Fibroblast of upper back skin (primary cell): ENCODE measurements at places on chromosomes 11 and 22.

GRCh38 chr11:12075822-12076821 lies 34.3 kb upstream of the MICAL2 start:
- peak; percentile 100 for DNase-seq

DNA sequence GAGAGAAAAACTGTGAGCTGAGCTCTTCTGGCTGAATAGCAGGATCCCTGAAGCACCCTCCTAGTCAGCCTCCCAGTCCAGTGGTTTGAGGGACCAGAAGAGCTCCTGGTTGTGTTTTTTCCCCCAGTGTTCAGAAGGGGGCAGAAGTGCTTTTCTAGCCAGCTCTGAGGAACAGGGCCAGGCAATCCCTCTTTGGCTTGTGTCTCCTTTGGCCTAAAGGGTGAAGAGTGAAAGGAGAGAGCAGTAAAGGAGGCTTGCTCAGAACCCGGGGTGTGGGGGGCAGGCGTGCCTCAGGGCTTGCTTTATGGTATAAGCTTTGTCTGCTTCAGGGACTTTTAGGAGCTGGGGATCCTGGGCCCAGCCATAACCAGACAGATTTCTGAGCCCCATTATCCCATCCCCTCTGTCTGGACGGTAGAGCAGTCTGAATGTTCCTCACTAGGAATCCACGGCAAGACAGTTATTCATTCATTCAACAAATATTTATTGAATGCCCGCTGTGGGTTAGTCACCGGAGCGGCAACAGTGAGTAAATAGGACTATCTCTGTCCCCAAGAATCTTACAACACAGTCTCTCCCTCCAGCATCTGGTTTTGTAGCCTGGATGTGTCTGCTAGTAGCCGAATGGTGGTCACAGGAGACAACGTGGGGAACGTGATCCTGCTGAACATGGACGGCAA lies 14.5 kb downstream of the ACP2 start:
- DNase-seq = peak; percentile 60

DNA sequence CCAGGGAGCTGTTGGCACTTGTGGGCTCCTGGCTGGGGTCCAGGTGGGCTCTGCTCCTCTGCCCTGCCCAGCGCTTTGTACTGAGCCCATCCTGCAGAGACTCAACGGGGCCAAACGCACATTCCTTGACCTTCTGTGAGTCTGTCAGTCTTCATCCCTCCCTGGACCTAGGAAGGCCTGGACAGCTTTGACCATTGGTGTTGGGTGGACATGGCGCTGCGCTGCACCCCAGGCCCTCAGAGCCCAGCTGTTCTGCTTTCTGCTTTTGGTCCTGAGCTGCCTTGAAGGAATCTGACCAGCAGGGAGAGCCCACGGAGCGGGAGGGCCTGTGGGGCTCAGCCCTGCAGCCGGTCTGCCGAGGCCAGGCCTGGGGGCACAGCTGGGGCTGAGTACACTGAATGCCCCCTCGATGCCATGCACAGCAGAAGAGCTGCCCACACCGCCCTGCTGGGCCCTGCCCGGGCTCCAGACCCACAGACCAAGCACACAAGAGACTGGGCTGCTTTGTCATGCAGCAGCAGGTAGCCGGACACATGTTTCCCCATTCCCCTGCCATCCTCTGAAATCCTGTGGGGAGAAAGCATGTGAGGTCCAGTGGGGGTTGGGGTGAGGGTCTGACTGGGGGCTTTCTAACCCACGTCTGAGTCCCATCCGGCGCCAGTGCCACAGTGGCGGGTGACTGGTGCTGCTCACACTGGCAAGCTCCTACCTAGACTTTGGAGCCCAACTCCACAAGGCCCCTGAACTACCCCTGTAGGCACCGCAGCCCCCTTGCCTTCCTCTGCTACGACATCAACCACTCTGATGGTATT lies 24.1 kb upstream of the CCDC188 start:
- no peak for DNase-seq

- no peak for DNase-seq
These were observed 14.0 kb downstream of the USP35 start for GRCh38 chr11:78202733-78203167.

GRCh38 chr11:88405853-88406252 lies 68.3 kb upstream of the CTSC start:
- DNase-seq = no peak

- peak; percentile 24 for DNase-seq
These were observed 361.2 kb downstream of the TMEM135 start for GRCh38 chr11:87398931-87399330.

DNA sequence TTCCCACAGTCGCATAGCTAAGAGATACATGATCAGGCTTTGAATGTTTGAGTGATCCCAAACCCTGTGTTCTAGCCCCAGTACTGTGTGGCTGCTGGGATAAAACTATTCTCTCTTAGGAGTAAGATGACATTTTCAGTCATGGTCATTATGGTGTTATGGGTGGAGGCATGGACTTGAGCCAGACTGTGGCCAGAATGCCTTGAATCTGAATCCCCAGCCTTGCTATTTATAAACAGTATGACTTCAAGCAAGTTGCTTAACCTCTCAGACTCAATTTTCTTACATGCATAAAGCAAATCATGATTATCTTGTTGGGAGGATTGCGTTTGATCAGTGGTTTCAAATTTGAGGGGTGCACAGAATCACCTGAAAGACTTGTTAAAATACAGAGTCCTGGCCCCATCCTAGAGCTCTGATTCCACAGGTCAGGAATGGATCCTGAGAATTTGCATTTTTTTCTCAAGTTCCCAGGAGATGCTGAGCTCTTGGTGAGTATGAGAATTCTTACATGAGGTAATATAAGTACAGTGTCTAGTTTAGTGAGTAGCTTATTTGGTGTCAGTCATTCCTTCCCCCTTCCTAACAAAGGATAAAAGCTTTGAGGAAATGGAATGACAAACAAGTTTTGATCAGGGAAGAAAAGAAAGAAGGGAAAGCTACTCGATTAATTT lies 571.7 kb downstream of the METTL15 start:
- peak; percentile 74 for DNase-seq

- DNase-seq = no peak
These were observed 39.7 kb downstream of the ACAT1 start for GRCh38 chr11:108160970-108161566.

GRCh38 chr11:76148941-76149613 lies 57.2 kb downstream of the WNT11 start:
- no peak for DNase-seq

DNA sequence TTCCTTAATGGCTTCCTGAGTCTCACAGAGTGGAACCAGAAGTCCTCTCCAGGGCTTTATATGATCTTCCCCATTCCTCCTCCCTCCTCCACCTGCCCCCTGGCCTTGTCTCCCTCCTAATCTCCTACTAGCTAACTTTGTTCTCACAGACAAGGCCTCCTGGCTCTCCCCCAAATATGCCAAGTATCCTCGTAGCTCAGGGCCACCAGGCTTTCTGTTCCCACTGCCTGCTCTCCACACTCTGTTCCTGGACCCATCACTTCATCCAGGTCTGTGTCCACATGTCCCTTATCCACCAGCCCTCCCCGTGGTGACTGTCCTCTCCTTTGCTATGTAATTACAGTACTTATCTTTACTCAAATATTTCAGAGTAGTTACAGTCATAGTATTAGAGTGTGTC lies 23.2 kb upstream of the LMO1 start:
- no peak for DNase-seq

DNA sequence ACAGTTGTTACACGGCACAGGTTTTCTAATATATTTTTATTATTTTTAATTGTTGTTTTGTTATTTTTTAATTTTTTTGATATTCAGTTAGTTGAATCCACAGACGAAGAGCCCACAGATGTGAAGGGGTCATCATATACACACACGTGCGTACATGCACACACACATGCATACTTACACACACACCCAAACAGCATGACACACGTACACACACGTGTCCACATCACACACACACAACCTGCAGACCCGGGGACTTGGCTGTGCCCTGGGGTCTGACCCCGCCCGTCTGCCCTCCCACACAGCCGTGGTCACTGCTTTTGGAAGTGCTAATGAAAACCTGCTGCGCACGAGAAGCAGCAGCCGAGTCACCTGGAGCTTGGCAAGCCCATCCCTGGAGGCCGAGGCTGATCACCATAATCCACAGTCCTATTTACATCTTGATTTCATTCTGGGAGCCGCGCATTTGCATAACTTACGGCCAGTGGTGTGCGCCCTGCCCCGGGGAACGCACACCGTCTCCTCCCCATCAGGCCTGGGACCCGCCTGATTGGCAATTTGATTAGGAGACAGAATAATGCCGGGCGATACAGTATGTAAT lies 110.3 kb downstream of the BRD1 start:
- DNase-seq = no peak

- DNase-seq = no peak
These were observed 251.2 kb downstream of the FAT3 start for GRCh38 chr11:92475819-92476218.

GRCh38 chr11:120667281-120667680 lies 155.7 kb downstream of the GRIK4 start:
- DNase-seq = no peak

DNA sequence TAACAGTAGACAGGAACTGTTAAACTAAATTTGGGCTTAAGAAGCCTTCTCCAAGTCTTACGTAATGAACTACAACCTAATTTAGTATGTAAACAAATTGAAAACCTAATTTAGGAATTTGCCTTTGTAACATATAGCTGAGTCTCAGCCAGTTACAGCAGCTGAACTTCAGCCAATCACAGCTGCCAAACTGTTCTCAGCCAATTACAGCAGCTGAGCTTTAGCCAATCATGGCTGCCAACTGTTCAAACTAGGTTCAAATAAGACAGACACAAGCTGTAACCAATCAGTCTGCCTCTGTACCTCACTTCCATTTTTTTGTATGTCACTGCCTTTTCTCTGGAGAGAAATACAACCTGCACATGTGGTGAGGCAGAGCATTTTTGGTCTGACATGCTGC lies 95.0 kb upstream of the CD44 start:
- no peak for DNase-seq
